ENCODE measurements at places on chromosomes 2 and 18. TPM values are rescaled to one million over a fixed set of nuclear protein-coding genes. Genes with fewer than 3 reads are reported as not detected.

Gene CYP27C1
- 3.4 TPM for polyA plus RNA-seq

Gene EVX2
- polyA plus RNA-seq: not detected

Gene ZNF804A
- 0.12 TPM for polyA plus RNA-seq

GRCh38 chr18:7325126-7325430 is 94.2 kb downstream of the LRRC30 start:
- no peak for DNase-seq
- H3K27me3 ChIP-seq: no peaks in the 10 kb centered on the region
- H3K4me1 ChIP-seq: no peaks in the 10 kb centered on the region
- H3K4me3 ChIP-seq: no peak overlapping the region

DNA sequence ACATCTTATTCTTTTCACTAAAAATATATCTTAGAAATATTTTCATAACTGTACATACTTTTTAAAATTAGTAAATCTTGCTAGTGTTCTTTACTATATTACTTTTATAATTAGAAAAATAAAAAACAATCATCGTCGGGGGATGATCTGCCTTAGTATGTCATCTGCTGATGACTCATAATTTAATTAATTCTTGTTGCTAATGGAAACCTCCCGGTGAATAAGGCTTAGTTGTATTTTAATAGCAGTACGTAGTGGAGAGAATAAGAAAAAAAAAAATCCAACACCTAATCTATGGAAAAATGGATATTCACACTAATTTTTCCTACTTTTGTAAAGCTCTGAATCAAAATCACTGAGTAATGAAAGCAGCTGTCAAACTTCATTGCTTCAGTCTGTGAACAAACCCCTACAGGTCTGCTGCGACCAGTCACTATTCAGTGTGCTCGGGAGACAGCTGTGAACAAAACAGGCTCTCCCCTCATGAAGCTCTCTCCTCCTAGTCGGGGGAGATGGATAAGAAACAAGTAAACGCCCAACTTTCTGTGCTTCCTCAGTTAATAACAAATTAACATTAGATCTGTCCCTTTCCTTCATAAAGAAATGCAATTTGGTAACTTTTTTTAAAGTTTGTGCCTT is 97.4 kb upstream of the UPP2 start:
- no peaks in the 10 kb centered on the region for H3K27me3 ChIP-seq
- peaks cover 25% of the 10 kb centered on the region for H3K4me1 ChIP-seq
- H3K27ac ChIP-seq: no peak overlapping the region
- H3K36me3 ChIP-seq: no peaks in the 10 kb centered on the region
- no peak for DNase-seq

GRCh38 chr2:71156573-71156972 is 26.1 kb downstream of the MPHOSPH10 start:
- no peak overlapping the region for H3K27ac ChIP-seq
- H3K27me3 ChIP-seq: no peaks in the 10 kb centered on the region
- peak; percentile 69 for DNase-seq
- no peaks in the 10 kb centered on the region for H3K36me3 ChIP-seq

DNA sequence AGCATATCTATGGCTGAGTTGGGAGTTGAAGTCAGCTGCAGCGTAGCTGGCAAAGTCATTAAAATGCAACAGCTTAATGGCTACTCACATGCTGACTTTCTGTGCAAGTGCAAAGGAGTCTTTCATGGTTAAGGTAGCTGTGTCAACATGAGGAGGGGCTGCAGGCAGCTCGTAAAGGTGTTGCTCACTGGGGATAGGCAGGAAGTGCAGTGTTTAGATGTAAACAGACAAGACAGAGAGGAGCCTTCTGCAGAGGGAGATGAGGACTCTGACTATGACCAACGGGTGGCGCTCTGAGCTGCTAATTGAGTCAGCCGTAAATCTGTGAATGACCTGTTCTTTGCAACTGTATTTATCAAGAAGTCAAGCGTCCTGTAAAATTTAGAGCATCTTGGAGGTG is 22.3 kb upstream of the CAVIN2 start:
- H3K4me1 ChIP-seq: peaks cover 10% of the 10 kb centered on the region
- no peaks in the 10 kb centered on the region for H3K36me3 ChIP-seq
- no peak overlapping the region for H3K4me3 ChIP-seq
- H3K27ac ChIP-seq: no peak overlapping the region

- H3K4me1 ChIP-seq: peaks cover 4% of the 10 kb centered on the region
- H3K4me3 ChIP-seq: peak within 1 kb of the TSS; percentile 21
- no peaks in the 10 kb centered on the region for H3K36me3 ChIP-seq
- H3K27me3 ChIP-seq: peaks cover 62% of the 10 kb centered on the region
- DNase-seq: peak; percentile 77
- no peak within 1 kb of the TSS for H3K27ac ChIP-seq
These were observed at the start of gene CNTNAP5 for GRCh38 chr2:124025171-124025580. CNTNAP5 (plus strand) TSS chr2:124025287; CDS start chr2:124025651, 364 bp downstream.

DNA sequence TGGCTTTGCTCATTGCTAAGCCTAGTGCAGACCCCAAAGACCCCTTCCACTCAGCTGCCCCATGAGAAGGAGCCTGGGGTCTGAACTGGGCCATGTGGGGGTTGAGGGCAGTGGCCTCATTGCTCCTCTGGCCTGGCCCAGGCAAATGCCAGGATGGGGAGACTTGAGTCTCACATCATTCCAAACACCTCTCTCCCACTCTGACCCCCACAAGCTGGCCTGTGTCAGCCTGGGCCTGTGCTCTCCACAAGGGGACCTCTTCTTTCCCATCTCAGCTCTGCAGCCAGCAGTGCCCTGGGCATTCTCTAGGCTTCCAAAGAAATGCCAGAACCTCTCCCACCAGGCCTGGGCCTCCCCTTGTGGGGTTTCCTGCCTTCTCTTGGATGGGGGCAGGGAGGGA is 45.8 kb upstream of the OTOF start:
- peaks cover 13% of the 10 kb centered on the region for H3K27me3 ChIP-seq
- no peaks in the 10 kb centered on the region for H3K4me1 ChIP-seq
- no peak overlapping the region for H3K4me3 ChIP-seq
- no peaks in the 10 kb centered on the region for H3K36me3 ChIP-seq

- H3K36me3 ChIP-seq: no peaks in the 10 kb centered on the region
- no peaks in the 10 kb centered on the region for H3K27me3 ChIP-seq
- no peak overlapping the region for H3K27ac ChIP-seq
- H3K4me3 ChIP-seq: no peak overlapping the region
These were observed 587.2 kb upstream of the NXPH2 start for GRCh38 chr2:139367416-139367815.

GRCh38 chr18:10482985-10483949 is 28.8 kb downstream of the APCDD1 start:
- no peak overlapping the region for H3K4me3 ChIP-seq
- H3K4me1 ChIP-seq: no peaks in the 10 kb centered on the region
- no peak overlapping the region for H3K27ac ChIP-seq
- DNase-seq: no peak

DNA sequence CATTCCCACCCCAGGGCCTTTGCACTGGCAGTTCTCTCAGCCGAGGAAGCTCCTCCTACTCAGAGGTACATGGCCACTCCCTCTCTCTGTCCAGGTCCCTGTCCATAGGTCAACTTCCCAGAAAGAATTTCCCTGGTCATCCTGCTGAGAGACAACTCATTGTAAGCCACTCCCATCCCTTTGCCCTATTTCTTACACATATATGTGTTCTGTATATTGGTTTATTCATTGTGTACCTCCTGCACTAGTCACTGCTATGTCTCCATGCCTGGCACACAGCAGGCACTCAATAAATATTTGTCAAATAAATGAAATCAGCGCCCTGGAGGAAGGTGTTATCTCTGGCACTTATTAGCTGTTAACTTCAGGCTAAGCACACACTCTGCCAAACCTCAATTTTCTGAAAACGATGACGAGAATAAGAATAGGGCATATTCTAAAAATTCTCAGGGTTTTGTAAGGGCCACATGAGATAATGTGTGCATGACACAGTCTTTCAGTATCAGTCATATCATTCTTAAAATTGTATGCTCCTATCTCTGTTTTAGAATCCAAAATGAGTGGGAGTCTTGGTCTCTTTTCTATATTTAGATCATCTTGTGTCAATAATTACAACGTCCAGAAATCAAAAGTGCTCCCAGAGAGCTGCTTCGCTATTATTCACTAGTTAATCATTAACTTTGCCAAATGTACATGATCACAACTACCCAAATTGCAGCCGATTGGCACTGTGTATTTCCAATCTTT is 198.0 kb downstream of the ALK start:
- no peaks in the 10 kb centered on the region for H3K27me3 ChIP-seq
- no peak overlapping the region for H3K27ac ChIP-seq
- no peaks in the 10 kb centered on the region for H3K4me1 ChIP-seq
- DNase-seq: no peak
- H3K4me3 ChIP-seq: no peak overlapping the region
- H3K36me3 ChIP-seq: no peaks in the 10 kb centered on the region

GRCh38 chr2:23655934-23656596 is 270.9 kb downstream of the ATAD2B start:
- no peak for DNase-seq
- H3K36me3 ChIP-seq: no peaks in the 10 kb centered on the region
- H3K27me3 ChIP-seq: no peaks in the 10 kb centered on the region
- H3K4me1 ChIP-seq: no peaks in the 10 kb centered on the region

GRCh38 chr2:195600778-195601177 is 56.2 kb upstream of the SLC39A10 start:
- no peak for DNase-seq
- H3K27me3 ChIP-seq: no peaks in the 10 kb centered on the region
- no peak overlapping the region for H3K4me3 ChIP-seq
- no peak overlapping the region for H3K27ac ChIP-seq
- H3K36me3 ChIP-seq: no peaks in the 10 kb centered on the region
- H3K4me1 ChIP-seq: peaks cover 11% of the 10 kb centered on the region

DNA sequence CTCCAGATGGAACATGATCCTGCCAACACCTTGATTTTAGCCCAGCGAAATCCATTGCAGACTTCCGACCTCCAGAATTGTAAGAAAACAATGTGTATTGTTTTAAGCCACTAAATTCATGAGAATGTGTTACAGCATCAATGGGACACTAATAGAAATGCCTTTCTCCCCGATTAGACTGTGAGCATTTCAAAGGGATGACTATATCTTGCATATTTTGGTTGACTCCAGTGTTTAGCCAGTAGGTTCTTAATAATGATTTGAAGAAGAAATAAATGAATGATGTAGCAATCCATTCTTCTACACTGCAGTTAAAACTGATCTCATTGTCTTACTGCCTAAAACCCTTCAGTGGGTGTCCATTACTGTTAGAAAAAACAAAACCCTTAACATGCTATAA is 67.4 kb upstream of the ACVR1C start:
- no peak overlapping the region for H3K4me3 ChIP-seq
- no peaks in the 10 kb centered on the region for H3K4me1 ChIP-seq
- H3K27ac ChIP-seq: no peak overlapping the region
- H3K27me3 ChIP-seq: no peaks in the 10 kb centered on the region
- H3K36me3 ChIP-seq: no peaks in the 10 kb centered on the region

DNA sequence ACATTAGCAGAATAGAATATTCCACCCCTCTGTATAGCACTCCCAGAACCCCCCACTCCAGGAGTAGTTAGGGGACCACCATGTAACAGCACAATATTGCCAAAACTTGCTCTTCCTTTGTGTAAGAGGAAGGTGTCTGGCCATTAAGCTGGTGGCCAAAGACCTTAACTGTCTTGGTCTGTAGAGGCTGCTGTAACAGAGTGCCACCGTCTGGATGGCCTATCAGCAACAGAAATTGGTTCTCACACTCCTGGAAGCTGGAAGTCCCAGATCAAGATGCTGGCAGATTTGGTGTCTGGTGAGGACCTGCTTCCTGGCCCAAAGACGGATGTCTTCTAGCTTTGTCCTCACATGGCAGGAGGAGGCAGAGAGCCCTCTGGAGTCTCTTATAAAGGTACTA is 61.6 kb upstream of the TGFA start:
- DNase-seq: no peak
- no peaks in the 10 kb centered on the region for H3K4me1 ChIP-seq
- no peak overlapping the region for H3K27ac ChIP-seq
- no peaks in the 10 kb centered on the region for H3K27me3 ChIP-seq
- H3K4me3 ChIP-seq: no peak overlapping the region
- no peaks in the 10 kb centered on the region for H3K36me3 ChIP-seq

GRCh38 chr2:41137031-41137430 is 685.1 kb upstream of the SLC8A1 start:
- H3K27ac ChIP-seq: no peak overlapping the region
- no peaks in the 10 kb centered on the region for H3K27me3 ChIP-seq
- no peaks in the 10 kb centered on the region for H3K4me1 ChIP-seq
- H3K4me3 ChIP-seq: no peak overlapping the region

- no peaks in the 10 kb centered on the region for H3K36me3 ChIP-seq
- DNase-seq: no peak
- no peak overlapping the region for H3K27ac ChIP-seq
These were observed 245.6 kb upstream of the SALL3 start for GRCh38 chr18:78733762-78734613.

DNA sequence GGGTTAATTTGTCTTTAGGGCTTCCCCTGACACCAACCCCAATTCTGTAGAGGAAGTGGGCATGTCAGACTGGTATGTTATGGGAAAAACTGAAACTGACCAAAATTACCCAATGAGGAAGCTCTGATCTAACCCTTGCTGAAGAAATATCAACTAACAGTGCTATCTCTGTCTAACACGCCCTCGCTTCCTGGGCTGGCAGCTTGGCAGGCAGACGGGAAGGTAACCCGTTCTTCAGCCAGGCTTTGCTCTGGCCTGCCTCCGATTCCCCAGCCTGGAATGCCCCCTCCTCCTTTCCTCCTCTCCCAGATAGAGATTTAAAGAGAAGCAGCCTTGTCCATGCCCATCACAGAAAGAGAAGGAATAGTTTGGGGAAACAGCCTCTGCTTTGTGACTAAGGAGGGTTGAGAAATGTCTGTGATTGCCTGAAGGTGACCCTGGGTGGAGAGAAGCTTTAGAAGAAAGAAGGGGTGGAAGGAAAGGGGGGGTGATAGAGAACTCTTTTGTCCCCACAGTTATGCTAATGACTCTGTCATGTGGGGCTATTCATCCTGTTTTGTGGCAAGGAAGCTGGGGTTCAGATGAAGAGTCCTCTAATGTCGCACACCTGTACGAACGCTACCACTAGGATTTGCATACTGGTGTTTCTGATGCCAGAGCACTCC is 15.4 kb downstream of the HK2 start:
- peaks cover 3% of the 10 kb centered on the region for H3K36me3 ChIP-seq
- H3K4me3 ChIP-seq: no peak overlapping the region
- peak overlapping the region; percentile 92 for H3K27ac ChIP-seq
- no peaks in the 10 kb centered on the region for H3K27me3 ChIP-seq
- no peak for DNase-seq

- DNase-seq: no peak
- H3K36me3 ChIP-seq: no peaks in the 10 kb centered on the region
- peaks cover 7% of the 10 kb centered on the region for H3K4me1 ChIP-seq
- H3K27ac ChIP-seq: no peak overlapping the region
- no peaks in the 10 kb centered on the region for H3K27me3 ChIP-seq
- H3K4me3 ChIP-seq: no peak overlapping the region
These were observed 46.5 kb downstream of the RNF144A start for GRCh38 chr2:6963727-6964126.

Data from cardiac muscle cell (in vitro differentiated cells and primary cell).